ENCODE measurements at places on chromosomes 5 and 9. TPM values are rescaled to one million over a fixed set of nuclear protein-coding genes. Genes with fewer than 3 reads are reported as not detected.
A peak's percentile ranks its signal among the peaks of the same experiment; 100 is the strongest.

DNA sequence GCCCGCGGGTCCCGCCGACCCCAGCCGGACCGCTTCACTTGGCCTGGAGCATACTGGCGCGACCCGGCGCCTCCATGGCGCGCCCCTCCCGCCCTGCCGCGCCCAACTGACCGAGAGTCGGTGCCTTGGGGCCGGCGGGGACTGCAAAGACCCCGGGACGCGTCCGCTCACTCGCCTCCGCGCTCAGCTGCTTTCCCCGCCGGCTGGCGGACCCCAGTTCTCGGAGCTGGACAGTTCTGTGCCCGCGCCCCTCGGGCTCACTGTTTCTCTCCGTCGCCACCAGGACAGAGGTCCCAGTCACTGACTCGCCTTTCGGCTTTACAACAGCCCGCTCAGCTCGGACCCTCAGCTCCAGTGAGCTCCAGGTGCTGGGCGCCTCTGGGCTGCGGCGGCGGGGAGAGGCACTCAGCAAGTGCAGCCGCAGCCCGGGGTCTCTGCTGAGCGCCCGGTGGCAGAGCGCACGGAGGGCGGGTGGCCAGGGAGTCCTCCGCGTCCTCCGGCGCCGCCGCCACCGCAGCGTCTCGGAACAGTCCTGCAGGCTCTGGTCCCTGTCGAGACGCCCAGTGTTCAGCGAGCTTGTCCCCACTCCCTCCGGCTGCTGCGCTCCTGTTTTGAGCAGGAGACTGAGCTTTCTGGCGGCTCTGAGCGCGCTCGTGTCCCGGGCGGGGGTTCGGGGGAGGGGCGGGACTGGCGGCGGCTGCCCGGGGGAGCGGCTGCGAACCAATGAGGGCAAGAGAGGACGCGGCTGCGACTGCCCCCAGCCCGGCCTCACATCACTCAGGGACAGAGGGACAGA lies at the start of gene SMIM32:
SMIM32 (minus strand) TSS at position 637 of the 796 bp plus-strand sequence. CDS start 638 bp downstream, outside the sequence.
- peak; percentile 24 for DNase-seq

DNA sequence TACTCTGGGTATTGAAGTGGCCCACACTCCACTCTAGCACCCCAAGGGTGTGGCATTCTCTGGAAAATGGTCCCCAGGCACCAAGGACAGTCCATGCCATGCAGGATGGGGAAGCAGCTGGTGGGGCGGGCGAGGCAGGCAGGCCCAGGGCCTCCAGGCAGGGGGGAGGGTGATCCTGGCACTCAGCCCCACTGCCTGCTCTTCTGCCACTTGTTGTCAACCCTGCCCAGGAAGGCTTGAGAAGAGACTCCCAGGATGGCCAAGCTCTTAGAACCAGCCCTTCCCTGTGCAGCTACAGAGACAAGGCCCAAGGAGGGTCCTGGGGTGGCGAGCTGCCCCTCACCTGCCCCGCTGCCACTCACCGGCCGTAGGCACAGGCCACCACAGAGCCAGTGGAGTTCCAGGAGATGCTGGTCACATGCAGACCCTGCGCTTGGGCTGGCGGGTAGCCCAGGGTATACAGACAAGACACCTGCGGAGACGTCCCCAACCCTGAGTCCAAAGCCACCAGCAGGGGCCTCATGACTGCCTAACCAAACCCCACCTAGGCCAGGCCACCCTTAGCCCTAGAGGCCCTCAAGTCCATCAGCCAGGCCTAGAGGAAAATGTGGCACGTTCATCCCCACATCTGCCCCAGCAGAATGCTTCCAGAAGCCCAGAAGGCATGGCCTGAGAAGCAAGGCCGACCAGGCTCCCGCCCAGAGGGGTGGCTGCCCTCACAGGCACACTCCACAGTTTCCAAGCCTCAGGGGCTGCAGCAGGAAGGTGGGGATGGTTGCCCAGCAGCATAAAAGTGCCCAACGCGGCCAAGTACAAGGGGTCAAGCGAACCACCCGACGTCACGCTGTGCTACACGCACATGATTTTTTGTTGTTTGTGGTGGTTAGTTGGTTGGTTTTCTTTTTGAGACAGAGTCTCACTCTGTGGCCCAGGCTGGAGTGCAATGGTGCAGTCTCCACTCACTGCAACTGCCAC lies 19.8 kb downstream of the DYNC2I2 start:
- DNase-seq, result no peak

GRCh38 chr5:177612215-177612673 lies 12.3 kb downstream of the B4GALT7 start:
- DNase-seq, result no peak

DNA sequence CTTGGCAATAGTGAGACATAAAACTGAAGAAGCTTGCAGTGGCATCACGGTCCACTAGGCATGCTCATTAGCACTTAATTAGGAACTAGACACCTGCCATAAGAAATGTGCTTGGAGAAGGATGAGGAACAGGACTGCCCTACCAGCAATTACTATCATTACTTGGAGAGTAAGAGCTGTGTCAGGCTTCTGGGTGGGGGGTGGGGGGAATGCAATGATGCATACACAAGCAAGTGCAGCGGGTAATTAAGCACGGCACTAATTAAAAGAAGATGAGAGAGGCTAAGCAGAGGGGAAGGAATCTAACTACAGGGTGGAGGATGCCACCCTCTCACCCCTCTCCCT lies 53.1 kb downstream of the TLE1 start:
- no peak for DNase-seq

- no peak for DNase-seq
Observed at GRCh38 chr9:92510747-92511146, 25.0 kb downstream of the ECM2 start.

DNA sequence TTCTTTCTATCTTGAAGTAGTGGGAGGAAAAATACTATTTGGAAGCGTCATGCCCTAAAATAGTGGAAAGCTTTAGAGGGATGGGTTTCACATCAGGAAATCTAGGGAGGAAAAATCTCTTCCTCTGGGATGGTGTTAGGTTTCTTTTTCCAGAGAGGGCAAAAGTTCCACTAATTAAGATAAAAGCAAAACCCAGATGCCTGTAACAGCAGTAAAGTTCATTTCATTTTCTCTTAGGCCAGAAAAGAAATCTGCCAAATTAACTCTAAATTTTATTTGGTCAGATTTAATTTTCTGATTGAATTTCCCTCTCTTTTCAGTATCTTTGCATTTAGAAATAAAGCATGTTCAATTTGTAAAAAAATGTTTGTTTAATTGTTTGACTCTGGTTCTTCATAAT lies 88.8 kb downstream of the LURAP1L start:
- DNase-seq, result no peak

Gene MRPS2
- 44.4 TPM for total RNA-seq

GRCh38 chr5:34923694-34924461 lies 5.5 kb upstream of the DNAJC21 start:
- no peak for DNase-seq

Gene INSL4
- total RNA-seq, result not detected

Gene MLANA
- total RNA-seq, result 0.11 TPM

Gene ADGRD2
- total RNA-seq, result not detected

Gene LHX3
- total RNA-seq, result not detected

DNA sequence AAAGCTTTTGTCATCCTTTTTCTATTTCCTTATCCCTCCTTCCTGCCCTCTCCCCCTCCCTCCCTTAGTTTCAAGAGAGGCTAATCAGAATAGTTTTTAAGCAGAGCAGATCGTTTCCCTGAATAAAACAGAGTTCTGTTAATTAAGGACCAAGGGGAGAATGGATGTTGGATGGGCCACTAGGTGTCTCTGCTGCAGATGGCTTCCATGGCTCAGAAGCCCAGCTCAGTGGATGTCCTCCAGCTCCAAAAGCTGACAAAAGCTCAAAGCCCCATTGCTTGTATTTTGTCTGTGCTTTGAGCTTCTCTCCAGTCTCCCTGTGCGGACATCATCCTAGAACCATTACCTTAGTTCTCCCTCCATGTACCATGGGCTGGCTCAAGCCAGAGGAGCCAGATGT lies 21.0 kb upstream of the NPR3 start:
- DNase-seq, result peak; percentile 3

DNA sequence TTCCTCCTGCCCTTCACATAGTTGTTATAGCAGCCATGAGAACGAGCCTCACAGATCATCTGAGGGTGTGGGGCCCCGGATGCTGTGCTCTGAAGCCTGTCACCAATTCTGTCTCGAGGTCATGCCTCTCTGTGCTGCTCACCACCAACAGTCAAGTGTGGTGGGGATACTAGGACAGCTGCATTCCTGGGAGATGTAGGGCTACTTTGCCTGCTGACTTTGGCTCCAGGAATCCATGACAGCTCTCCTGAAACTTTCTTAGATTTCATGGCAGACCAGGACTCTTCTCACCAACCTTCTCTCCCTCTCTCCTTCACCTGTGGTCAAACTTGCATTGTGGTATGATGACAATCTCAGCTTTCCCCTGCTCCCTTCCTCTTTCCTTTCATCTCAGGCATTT lies 395.9 kb downstream of the PSAT1 start:
- DNase-seq, result no peak

GRCh38 chr5:3127423-3127911 lies 376.0 kb upstream of the IRX2 start:
- DNase-seq, result no peak

- DNase-seq, result no peak
Observed at GRCh38 chr5:17888155-17888554, 253.9 kb downstream of the TAF11L14 start.

DNA sequence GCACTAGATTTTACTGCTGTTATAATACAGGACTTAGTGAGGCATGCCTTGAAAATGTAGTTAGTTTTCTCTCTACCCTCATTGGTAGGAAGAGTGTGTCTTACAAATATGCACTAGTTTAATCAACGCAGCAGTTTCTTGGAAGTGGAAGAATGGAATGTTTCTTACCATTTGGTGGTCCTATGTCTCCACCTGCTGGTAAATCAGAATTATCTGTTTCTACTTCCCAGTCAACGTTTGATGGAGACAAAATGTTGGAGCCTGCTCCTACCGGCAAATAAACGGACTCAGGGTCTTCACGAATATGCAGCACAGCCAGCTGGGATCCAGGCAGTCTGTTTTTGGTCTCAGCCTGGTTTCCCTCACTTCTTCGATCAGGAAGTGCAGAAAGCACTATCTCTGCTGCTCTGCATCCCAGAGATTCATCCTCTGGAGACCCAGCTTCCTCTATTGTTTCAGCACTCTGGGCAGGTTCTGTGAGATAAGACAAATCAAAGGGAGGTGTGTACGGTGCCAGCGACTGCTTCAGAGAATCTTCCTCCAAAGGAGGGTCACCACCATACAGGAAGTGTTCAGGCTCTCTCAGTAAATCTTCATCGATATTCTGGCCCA lies 59.5 kb upstream of the PCA3 start:
- DNase-seq, result peak; percentile 58

DNA sequence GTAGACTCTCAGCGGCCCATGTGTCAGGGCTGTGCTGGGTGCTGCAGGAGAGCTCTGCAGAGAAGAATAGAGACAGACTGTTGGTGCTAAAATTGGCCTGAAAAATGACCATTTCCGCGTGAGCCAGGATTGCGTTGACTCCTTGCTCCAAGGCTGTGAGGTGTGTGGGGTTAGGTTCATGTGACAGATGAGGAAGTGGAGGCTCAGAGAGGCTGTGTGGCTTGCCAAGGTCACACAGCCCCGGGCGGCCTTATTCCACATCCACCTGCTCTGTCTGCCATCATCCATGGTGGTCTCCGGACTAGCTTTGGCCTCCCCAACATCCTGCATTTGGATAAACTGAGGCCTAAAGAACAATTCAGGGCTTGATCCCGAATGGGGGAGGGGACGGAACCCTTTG lies 15.2 kb downstream of the NEK6 start:
- no peak for DNase-seq

- DNase-seq, result no peak
Observed at GRCh38 chr5:152331718-152332117, 73.4 kb downstream of the NMUR2 start.

Gene IFNA2
- total RNA-seq, result not detected

- no peak for DNase-seq
Observed at GRCh38 chr9:131505012-131505411, 2.3 kb downstream of the POMT1 start.

Gene ANKRD34B
- 0.06 TPM for total RNA-seq

GRCh38 chr5:61783481-61783880 lies 451.4 kb downstream of the ZSWIM6 start:
- DNase-seq, result no peak

Gene TMEFF1
- 1.9 TPM for total RNA-seq

DNA sequence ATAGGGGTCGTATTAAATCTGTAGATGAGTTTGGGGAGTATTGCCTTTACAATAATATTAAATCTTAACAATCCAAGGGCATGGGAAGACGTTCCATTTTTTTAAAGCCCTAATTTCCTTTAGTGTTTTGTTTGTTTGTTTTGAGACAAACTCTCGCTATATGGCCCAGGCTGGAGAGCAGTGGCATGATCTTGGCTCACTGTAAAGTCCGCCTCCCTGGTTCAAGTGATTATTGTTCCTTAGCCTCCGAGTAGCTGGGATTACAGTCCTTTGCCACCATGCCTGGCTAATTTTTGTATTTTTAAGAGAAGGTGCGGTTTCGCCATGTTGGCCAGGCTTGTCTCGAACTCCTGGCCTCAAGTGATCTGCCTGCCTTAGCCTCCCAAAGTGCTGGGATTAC lies 19.9 kb downstream of the NIPBL start:
- DNase-seq, result no peak

Gene LCN6
- not detected for total RNA-seq

GRCh38 chr5:142070734-142071133 lies 37.8 kb upstream of the NDFIP1 start:
- DNase-seq, result no peak

DNA sequence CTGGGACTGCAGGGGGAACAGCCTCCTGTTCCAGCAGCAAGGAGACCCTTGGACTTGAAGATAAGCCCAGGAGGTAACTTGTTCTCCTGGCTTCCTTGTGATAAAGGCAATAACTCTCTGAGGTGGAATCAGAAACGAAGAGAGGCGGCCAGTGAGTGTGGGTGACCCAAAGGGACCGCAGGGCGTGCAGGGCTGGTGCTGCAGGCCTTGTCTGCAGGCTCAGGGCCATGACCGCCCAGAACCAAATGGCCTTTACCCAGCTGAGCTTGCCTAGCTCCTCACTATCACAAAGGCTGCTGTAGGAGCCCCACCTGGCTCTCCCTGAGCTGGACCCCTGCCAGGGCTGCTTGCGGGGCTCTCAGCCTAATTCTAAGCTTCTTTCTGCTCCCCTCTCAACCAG lies 72.5 kb downstream of the NDFIP1 start:
- DNase-seq, result no peak

DNA sequence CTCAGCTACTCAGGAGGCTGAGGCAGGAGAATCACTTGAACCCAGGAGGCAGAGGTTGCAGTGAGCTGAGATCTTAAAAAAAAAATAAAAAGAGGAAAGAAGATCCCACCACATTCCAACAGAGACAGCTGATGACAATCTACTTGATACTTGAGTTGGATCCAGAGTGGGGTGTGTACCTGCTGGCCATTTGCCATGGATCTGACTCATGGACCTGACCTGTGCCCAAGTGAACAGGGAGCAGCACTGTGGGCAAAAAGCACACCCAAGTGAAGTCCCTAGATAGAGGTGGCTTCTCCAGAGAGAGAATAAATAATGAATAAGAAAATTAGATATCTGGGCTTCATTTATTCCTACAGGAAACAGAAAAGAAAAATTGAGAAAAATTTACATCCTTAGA lies 81.2 kb upstream of the MIER3 start:
- no peak for DNase-seq

- DNase-seq, result no peak
Observed at GRCh38 chr5:126675338-126675737, 74.6 kb downstream of the PHAX start.

Gene ADAMTS12
- total RNA-seq, result not detected

Data from HepG2 (cell line).